Stimulated activated CD4-positive, alpha-beta T cell treated with anti-CD3 and anti-CD28 coated beads, Interleukin-1b, Interleukin-23, amount 100 ng/mL, for 1 hour (primary cell): ENCODE measurements at places on chromosomes 2 and 18.

DNA sequence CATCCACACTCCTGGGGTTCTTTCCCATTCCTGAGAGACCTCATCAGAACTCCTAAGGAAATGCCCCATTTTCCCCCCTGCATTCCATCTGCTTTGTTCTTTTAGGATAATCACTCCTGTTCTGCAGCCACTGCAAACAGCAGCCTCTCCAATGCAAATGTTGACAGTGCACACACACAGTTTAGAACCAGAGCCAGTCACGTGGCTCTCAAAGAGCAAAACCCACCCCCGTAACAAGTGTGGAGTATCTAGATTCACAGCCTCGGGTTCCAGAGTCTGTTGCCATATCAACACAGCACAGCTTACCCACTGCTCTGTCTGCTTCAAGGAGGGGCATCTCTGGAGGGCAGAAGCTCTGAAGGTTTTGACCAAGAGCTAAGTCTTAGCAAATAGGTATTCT lies 180.0 kb downstream of the NAPG start:
- no peak for DNase-seq

GRCh38 chr2:173963323-173963816 lies 1.8 kb downstream of the SP3 start:
- DNase-seq: no peak

- DNase-seq: no peak
Observed at GRCh38 chr2:118121986-118122524, 33.8 kb downstream of the INSIG2 start.

- DNase-seq: no peak
Observed at GRCh38 chr18:10242936-10243680, 211.3 kb upstream of the APCDD1 start.

GRCh38 chr2:70014959-70015358 lies 53.5 kb upstream of the ASPRV1 start:
- no peak for DNase-seq

DNA sequence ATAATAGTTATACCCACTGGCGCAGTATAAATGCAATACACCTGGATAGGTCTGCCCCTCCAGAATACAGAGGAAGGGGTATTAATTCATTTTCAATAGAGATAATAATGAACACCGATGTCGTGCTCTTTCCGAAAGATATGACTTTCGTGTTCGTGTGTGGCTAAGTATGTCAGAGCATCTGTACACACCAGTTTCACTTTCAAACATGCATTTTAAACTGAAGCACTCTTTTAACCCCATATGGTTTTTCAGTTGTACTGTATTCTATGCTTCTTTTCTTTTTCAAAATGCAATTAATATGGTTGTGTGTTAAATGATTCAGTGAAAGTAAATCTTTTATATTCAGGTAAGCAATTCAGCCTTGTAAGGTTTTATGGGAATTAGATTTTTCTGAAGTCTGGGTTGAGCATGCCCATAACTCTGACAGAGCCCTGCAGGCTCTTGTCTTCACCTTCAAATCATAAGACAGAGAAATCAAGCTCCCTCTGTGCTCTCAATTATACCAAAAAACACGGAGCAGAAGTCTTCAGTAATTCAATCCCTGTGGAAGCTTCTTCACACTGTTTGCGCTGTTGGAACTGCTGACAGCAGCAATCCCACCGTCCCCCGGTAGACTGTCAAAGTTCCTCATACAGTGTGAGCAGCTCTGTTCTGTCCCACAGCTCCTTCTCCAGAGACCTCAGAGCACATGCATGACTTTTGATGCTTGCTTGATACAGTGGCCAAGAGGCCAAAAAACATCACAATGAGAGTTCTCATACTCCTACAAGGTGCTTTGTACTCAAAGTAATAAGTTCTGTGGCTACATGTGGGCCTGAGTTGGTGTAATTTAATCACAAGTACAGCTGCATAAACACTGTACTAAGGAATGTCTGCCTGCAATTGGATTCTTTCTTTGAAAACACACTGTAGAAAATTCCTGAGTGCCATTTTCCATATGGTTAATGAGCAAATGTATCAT lies 186.8 kb downstream of the ZNF521 start:
- DNase-seq: no peak

- DNase-seq: no peak
Observed at GRCh38 chr2:240598311-240598911, 11.9 kb downstream of the CAPN10 start.

DNA sequence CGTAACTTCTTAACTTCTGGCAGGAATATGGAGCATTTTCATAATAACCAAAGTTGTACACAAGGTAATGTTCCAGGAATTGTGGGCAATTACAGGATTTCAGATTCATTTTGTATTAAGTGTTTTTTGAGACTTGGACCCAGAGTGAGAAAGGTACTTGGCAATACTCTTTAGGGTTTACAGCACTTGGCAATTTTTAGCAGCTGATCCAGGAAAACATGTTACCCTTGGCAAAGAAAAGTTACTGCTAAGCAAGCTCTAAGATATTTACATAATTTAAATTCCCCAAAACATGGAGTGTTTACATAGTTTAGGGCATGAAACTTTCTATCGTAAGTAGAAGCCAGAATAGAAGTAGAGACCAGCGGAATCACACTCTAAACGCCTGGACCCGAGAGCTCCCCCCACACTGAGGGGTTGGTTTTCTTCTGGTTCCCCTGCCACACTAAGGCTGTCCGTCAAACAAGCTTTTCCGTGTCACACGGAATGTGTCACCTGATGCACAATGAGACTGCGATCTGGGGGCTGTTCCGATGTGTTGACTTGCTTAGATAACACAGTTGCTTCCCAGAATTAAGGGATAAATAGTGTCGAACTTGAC lies 177.1 kb downstream of the PTGR3 start:
- no peak for DNase-seq

DNA sequence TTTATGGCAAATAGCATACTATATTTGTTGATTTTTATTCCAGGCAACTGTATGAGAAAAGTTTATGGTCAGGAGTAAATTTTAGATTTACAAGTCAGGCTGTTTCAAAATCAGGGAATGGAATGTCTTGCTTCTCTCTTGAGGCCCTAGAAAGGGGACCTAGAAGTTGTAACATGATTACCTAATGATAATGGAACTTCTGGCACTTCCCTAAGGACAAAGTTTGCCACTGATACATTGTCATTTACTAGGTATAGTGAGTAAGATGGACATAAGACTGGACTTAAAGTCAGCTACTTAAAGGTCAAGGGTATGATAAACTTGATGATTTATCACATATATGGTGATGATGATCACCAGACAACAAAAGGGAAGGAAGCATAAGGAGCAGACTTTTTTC lies 103.3 kb upstream of the VRK2 start:
- no peak for DNase-seq

DNA sequence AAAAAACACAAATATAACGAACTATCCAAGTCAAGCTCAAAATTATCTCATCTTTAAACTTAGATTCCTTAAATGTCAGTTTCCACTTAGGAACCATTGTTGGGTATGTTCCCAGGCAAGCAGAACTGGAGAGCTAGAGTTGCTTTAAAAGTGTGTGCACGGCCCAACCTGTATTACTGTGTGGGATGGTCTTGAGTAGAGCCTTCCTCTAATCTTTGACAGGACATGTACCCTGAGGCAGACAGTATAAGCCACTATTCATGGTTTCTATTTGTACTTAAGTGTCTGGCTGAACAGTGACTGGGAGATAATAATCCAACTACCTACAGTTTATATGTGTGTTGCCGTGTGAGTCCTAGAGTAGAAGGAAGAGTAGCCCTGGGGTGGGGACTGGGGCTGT lies 239.7 kb downstream of the GPD2 start:
- no peak for DNase-seq

GRCh38 chr2:26941486-26941885 lies 29.0 kb upstream of the MAPRE3 start:
- DNase-seq: no peak

DNA sequence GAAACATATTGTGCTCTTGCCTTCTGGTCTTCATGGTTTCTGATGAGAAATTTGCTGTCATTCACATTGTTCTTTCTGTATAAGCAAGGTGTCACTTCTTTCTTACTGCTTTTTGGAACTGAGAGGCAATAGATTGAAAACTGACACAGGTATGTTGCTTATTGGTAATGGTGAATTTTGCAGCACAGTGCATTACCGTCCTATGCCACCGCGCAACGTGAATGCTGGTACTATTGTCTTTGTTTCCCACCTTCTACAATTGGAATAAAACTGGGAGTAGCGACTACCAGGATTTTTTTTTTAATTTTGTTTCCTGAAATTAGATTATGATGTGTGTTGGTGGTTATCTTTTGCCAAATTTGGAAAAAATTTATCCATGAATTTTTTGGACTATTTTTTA lies 11.4 kb downstream of the XIRP2 start:
- DNase-seq: no peak

DNA sequence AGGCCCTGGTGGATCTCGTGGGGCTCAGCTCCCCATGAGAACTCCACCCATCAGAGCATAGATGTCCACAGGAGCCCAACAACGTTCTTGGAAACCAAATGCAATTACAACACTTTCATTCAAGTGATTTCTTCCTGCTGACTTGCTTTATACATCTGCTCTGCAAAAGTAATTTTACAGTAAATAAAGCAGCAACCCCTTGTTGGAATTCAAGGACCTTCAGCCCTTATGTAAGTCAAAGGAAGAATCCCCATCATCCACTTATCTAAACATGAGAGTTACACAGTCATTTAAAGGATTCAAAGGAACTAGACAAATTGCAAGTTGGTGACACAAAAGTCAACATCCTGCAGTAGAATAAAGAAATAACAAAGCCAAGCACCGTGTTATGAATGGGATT lies 17.1 kb upstream of the ANTXR1 start:
- DNase-seq: no peak

DNA sequence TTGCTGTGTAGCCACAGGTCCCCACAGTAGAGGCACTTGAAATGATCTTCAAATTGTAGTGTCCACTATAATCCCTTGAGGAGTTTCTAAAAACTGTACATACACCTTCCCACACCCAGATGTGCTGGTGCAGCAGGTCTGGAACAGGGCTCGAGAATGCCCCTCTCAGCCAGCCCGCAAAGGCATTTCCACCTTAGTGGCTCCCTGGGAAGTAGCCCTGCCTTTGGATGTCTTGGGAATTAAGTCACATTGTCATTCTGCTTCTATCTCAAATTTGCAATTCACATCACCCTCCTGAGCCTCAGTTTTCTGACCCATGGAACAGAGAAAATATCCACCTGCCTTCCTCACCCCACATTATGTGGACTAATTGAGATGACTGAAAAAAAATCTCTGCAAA lies 44.3 kb upstream of the TCF7L1 start:
- DNase-seq: no peak

DNA sequence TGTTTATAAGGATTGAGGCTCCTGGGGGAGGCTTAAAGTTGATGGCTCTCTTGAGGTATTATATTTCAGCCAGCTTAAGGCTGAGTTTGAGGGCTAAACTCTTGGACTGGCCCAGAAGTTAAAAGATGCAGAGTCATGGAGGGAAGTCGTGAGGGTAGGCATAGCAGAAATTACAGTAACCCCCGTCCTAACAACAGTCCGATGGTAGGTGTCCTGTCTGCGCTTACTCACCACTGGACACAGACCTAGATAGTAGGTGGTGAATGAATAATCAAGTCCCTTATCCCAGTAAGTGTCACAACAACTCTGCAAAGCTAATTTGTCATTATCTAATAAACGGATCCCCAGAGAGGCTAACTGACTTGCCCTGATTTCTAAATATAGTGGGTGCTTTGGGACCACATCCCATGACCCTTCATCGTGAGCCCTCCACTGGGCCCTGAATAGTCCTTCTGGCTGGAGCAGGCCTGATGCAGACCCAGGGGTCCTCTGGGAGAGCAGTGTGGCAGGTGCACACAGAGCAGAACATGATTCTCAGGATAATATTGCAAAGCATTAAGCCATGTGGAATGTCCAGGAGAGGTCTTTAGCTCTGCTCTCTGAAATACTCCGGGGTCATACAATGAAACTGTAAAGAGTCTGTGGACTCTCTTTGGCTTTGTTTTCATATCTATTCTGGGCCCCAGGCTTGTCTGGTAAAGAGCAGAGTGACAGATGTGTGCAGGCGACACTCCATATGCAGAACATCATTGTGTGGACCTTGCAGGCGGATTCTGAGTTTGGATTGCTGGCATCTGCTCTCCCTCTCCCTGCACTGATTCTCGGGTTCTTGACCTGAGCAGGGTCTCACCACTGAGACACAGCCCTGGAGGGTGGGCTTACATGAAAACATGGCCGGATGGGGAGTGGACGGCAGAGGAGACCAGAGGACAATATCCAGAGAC lies 98.1 kb downstream of the RNF144A start:
- DNase-seq: no peak

DNA sequence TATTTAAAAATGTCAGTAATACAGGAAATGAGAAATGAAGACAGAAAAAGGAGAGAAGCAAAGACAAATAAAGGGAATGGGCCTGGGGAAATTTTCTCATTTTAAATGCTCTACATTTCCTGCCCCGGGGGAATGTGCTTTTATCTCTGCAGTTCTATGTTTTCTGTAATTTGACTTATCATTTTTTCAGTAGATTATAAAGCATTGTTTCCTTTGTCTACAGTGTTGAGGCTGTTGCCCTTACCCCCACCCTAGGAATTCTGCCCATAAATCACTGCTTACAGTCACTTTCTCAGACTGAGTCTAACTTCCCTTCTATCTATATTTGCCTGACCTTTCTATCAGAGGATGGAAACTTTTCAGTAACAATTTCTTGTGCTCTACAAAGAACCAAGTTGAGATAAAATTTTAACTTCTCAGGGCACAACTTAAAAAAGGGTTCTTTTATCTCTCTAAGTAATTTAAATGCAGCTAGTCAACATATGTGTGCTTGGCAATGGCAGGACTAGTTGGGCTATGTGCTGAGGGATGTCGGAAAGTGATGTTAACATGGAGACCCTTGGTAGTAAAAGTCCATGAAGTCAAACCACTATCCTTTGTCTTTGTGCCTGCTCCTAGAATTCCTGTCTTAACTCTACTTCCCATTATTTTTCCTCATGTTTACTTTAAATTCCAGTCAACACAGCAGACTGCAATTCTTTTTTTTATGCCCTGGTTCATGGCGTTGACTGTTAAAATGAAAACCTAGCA lies 146.5 kb upstream of the MMADHC start:
- DNase-seq: no peak

DNA sequence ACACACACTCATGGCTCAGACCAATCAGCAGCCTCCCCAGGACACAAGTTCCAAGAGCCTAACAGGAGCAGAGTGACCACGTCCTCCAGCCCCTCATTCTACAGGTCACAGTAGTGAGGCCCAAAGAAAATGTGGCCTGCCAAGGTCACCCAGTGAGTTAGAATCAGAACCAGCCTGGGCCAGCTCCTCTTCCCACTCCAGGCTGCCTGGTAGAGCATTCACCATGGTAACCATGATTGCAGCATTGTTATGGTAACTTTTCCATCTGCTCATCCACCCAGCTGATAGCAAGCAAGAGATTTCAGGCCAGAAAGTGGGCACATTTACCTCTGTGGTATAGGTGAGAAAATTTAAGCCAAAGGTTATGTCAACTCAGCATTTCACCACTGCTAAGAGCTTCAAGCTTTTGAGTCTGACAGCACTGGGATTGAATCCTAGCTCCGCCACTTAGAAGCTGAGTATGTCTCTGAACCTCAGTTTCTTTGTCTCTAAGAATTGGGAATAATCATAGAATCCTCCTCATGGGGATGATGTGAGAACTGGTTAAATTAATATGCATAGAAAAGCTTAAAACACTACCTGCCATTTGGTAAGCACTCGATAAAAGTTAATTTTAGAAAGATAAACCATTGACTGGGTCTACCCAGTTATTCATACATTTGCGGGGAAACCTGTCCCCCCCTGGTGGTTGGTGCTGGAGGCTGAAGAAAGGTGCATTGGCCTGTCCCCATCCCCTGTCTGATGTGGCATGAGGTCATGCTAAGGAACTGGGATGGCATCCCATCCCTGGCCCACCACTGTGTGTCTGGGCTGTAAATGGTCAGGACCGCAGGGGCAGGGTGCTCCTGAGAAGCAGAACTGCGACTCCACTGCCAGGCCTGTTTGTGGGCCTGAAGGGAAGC lies 181.5 kb downstream of the KLHL29 start:
- DNase-seq: peak; percentile 5

GRCh38 chr2:237209885-237210284 lies 124.2 kb downstream of the COPS8 start:
- no peak for DNase-seq
